ENCODE measurements at places on chromosomes 5 and 9. TPM values are rescaled to one million over a fixed set of nuclear protein-coding genes. Genes with fewer than 3 reads are reported as not detected.

DNA sequence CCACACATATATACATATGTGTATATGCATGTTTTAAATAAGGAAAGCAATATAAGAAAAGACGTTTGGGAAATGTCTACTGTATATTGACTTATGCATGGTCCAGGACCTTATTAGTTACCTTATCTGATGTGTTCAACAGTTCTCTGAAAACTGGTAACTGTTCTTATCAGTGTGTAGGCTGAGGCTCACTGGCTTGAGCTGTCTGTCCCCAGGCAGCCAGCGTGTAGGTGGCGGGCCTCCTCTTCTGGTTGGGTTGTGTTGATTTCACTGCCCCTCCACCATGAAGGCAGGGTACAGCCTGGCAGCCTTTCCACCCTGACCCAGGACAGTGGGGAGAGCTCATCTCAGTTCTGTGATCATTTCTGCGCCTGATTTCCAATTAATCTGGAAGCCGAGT lies 38.7 kb upstream of the SEMA4D start:
- no peaks in the 10 kb centered on the region for H3K4me1 ChIP-seq
- no peak overlapping the region for H3K27ac ChIP-seq
- no peaks in the 10 kb centered on the region for H3K27me3 ChIP-seq
- H3K36me3 ChIP-seq: no peaks in the 10 kb centered on the region

GRCh38 chr5:102865171-102865509 lies 110.0 kb downstream of the PAM start:
- peak; percentile 47 for DNase-seq
- H3K27ac ChIP-seq: peak overlapping the region; percentile 66
- peak overlapping the region; percentile 88 for H3K4me3 ChIP-seq
- H3K36me3 ChIP-seq: no peaks in the 10 kb centered on the region

The ZDHHC21 gene
- 5.3 TPM for total RNA-seq

DNA sequence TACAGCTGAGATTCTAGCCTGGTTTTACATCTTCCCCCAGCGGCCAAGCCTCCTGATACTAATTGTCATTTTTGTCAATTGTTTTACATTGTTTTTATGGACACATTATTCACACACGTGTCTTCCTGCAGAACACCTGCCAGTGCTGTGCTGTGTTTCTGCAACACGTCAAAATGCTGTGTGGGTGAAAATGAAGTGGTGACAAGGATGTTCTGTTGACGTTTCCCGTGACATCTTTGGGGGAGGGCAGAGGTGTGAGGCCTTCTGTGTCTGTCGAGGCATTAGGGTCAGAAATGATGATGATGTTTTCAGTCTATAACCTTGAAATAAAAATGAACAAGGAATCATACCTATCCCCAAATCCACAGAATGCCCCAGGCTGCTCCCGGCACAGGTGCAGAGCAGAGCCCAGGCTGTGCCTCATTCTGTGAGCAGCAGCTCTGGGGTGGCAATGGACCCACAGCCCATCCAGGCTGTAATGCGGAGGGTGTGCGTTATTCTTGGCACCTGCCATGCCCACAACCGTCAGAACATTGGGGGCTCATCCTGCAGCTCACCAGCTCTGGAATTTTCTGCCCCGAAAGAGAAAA lies 23.6 kb upstream of the CEP72 start:
- no peaks in the 10 kb centered on the region for H3K36me3 ChIP-seq
- no peaks in the 10 kb centered on the region for H3K4me1 ChIP-seq
- no peak for DNase-seq
- H3K4me3 ChIP-seq: no peak overlapping the region

The NPM1 gene
- total RNA-seq: 2,364 TPM

The PCDHGB7 gene
- 0.17 TPM for total RNA-seq

The ANKRD18A gene
- total RNA-seq: 4.9 TPM

DNA sequence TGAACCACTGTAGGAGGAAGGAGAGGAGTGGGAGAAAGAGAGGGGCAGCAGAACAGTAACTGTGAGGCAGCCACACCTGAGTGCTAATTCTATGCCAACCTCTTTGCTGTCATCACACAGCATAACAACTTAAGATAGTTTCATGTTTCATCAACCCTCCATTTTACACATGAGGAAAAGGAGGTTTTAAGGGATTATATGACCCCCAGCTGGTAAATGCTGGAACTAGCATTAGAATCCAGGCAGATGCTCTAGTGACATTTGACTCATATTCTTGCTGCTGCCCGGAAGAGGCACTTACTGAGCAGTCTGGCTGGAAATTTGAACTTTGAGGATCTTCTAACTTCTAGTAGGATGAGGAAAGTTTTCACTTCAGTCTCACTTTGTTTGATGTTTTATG lies 24.1 kb upstream of the VLDLR start:
- H3K36me3 ChIP-seq: no peaks in the 10 kb centered on the region
- H3K4me1 ChIP-seq: peaks cover 8% of the 10 kb centered on the region
- no peaks in the 10 kb centered on the region for H3K27me3 ChIP-seq
- H3K27ac ChIP-seq: no peak overlapping the region

DNA sequence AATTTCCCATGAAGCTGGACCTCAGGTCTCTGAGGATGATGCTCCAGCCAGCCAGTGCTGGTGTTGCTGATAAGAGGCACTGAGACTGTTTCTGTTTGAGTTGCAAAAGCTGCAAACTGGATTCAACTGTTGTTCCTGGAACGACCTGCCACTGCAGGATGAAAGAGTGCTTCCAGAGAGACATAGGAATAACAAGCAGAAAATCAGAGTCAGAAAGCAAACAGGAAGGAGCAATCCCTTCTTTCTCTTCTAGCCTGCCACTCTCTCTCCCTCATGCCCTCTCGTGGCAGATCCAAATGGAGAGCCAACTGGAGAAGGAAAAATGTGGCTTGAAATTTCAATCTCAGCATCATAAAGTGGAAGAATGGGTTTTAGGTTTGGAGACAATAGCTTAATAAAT lies 110.4 kb downstream of the STARD4 start:
- DNase-seq: no peak
- no peaks in the 10 kb centered on the region for H3K4me1 ChIP-seq
- H3K27ac ChIP-seq: no peak overlapping the region
- H3K4me3 ChIP-seq: no peak overlapping the region
- peaks cover 6% of the 10 kb centered on the region for H3K27me3 ChIP-seq
- H3K36me3 ChIP-seq: no peaks in the 10 kb centered on the region

DNA sequence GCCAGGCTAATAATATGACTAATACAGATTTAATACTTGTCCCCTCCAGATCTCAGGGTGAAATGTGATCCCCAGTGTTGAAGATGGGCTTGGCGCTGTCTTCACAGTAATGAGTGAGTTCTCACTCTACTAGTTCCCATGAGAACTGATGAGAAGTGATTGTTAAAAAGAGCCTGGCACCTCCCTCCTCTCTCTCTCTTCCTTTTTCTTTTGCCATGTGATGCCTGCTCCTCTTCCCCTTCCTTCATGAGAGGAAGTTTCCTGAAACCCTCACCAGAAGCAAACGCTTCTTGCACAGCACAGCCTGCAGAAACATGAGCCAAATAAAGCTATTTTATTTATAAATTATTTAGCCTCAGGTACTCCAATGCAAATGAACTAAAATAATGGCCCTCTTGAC lies 55.2 kb downstream of the GLDC start:
- H3K36me3 ChIP-seq: no peaks in the 10 kb centered on the region
- no peak overlapping the region for H3K27ac ChIP-seq
- H3K4me3 ChIP-seq: no peak overlapping the region
- H3K27me3 ChIP-seq: no peaks in the 10 kb centered on the region

DNA sequence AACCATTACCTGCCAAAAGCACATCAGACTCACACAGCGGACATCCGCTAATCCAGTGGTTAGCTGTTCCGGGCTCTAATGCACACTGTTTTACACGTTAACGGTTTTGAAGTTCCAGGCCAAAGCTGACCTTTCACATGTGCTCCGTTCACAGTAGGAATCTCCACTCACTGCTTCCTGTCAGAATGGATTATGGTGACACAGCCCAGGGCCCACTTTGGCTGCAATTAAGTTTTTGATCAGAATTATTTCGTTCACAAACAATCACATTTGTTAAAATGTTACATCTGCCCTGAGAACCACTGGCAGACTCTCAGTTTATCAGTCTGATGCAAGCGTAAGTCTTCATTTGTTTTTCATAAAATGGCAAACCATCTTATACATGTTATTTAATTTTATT lies 30.2 kb upstream of the CATSPER3 start:
- no peaks in the 10 kb centered on the region for H3K4me1 ChIP-seq
- H3K36me3 ChIP-seq: peaks cover 17% of the 10 kb centered on the region
- DNase-seq: no peak
- no peaks in the 10 kb centered on the region for H3K27me3 ChIP-seq
- no peak overlapping the region for H3K4me3 ChIP-seq

- H3K27me3 ChIP-seq: no peaks in the 10 kb centered on the region
- H3K4me1 ChIP-seq: peaks cover 48% of the 10 kb centered on the region
- H3K4me3 ChIP-seq: peak within 1 kb of the TSS; percentile 88
Observed at GRCh38 chr5:36606428-36607113, at the start of gene SLC1A3. Gene SLC1A3 (plus strand): TSS chr5:36606606. CDS start chr5:36608424, 1,818 bp downstream.

- DNase-seq: no peak
- no peak overlapping the region for H3K27ac ChIP-seq
- no peaks in the 10 kb centered on the region for H3K36me3 ChIP-seq
Observed at GRCh38 chr9:70933321-70933720, 188.1 kb downstream of the TRPM3 start.

DNA sequence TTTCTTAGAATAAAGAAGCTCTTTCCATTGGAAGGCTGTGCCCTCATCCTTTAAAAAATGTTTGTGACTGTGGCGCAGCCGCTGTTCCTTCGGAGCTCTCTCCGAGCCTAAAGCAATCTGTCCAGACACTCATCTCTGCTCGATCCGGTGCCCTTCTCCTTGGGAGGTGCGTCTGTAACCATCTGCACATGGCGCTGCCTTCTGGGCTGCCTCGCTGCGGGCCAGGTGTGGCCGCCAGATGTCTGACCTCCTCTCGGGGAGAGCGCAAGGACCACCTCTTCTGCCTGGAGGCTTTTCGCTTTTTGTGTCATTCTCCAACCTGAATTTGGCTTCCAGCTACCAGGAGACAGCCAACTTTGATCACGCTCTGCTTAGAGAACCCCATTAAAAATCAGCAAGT lies 153.4 kb upstream of the PTCH1 start:
- H3K36me3 ChIP-seq: no peaks in the 10 kb centered on the region
- no peaks in the 10 kb centered on the region for H3K4me1 ChIP-seq
- H3K4me3 ChIP-seq: no peak overlapping the region
- H3K27me3 ChIP-seq: peaks cover 63% of the 10 kb centered on the region
- no peak overlapping the region for H3K27ac ChIP-seq

GRCh38 chr9:129598089-129598596 lies 22.8 kb downstream of the C9orf50 start:
- H3K4me1 ChIP-seq: peaks cover 34% of the 10 kb centered on the region
- DNase-seq: peak; percentile 57

DNA sequence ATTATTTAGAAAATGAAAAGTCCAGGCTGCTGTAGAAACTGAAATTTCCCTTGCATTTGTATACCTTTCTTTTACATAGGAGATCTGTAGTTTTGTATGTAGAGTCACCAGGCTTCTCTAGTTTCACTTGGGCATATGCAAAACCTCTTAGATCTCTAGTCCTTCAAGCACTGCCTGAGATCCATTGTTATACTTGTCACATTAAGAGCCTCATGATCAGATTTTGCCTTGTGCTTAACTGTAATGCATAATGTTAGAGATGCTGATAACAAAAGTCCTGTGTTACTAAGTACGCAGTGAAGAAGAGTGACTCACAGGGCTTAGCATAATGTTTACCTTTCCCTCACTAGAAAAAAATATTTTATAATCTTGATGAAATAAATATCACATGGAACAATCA lies 250.2 kb downstream of the CYLC2 start:
- H3K27ac ChIP-seq: no peak overlapping the region
- H3K4me3 ChIP-seq: no peak overlapping the region
- no peak for DNase-seq
- no peaks in the 10 kb centered on the region for H3K36me3 ChIP-seq
- no peaks in the 10 kb centered on the region for H3K4me1 ChIP-seq

The PLAC8L1 gene
- total RNA-seq: not detected

DNA sequence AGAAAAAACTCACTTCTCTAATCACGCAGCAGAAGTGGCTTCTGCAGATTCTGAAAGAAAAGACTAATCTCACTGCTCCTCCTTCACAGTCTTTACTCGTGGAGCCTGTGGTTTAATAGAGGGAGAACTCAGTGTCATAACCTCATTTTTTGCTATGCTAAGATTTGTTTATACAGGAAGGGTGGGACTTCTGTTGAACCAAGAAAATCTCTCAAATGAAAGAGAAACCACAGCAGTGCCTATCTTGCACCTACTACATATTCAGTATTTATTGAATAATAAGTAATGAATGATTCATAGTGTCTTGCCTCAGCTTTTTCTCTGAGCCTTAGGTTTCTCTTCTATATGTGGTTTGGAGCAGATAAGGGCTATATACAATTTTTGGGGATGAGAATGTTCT lies 136.1 kb upstream of the DMAC1 start:
- H3K27me3 ChIP-seq: no peaks in the 10 kb centered on the region
- no peak overlapping the region for H3K27ac ChIP-seq
- DNase-seq: no peak
- no peak overlapping the region for H3K4me3 ChIP-seq
- no peaks in the 10 kb centered on the region for H3K4me1 ChIP-seq

The CCDC187 gene
- 5.2 TPM for total RNA-seq
